ENCODE measurements at places on chromosomes 5 and 9. TPM values are rescaled to one million over a fixed set of nuclear protein-coding genes. Genes with fewer than 3 reads are reported as not detected.

DNA sequence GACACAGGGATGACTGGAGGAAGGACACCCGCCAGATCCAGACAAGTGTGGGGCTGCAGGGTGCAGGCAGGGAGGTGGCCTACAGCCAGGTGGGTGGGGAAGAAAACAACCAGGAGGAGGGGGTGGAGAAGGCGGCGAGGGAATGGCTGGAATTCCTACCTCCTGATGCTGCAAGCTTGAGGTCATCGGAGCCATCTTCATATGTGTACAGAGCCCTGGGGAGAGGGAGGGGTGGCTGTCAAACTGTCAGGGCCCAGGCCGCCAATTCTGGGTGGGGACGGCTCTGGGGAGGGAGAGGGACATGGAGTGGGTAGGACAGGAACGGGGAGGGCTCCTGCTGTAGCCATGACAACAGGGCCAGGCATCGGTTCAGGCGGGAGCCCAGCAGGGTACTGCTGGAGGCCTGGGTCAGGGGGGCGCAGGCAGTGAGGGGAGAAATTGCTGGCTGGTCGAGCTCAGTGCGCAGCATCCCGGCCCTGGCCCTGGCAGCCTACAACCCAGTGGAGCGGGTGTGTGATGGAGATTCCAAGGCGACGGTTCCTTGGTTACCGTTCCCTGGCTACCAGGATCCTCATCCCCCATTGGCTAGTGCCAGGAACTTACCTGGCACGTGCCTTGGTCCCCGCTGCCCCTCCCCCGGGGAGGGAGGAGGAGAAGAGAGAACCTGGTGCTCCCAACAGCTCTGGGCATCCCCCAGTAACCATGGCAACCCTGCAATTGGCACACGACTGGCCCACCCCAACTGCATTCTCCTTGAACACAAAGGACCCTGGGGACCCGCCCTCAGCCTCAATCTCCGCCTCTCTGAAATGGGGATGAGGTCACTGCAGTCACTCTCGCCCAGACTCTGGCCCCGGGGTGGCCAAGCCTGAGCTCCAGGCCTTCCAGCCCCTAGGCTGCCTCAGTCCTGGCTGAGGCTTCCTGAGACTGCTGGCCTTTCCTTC lies 4.5 kb downstream of the DBN1 start:
- DNase-seq: no peak
- no peak overlapping the region for H3K27ac ChIP-seq
- peaks cover 11% of the 10 kb centered on the region for H3K27me3 ChIP-seq
- peaks cover 15% of the 10 kb centered on the region for H3K4me1 ChIP-seq
- no peak overlapping the region for H3K4me3 ChIP-seq

DNA sequence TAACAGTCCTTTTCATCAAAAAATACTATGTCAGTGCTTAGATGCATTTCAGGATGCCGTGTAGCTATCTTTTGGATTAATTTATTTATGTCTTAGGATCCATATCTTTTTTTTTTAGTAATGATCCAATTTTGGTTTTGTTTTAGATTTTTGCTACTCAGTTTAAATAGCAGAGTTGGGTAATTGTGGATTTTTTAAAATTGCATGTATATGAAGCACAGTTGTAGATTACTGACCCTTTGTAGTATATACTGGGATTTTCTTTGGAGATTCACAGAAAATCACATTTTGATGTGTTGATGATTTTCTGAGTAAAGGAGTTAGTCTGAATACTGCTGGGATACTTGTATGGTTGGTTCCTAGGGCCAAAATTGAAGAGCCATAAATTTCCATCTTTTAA lies 111.8 kb downstream of the NIPBL start:
- peaks cover 15% of the 10 kb centered on the region for H3K36me3 ChIP-seq
- H3K27ac ChIP-seq: no peak overlapping the region
- no peak for DNase-seq
- H3K4me1 ChIP-seq: no peaks in the 10 kb centered on the region
- no peaks in the 10 kb centered on the region for H3K27me3 ChIP-seq

- no peak overlapping the region for H3K27ac ChIP-seq
- no peaks in the 10 kb centered on the region for H3K4me1 ChIP-seq
- H3K4me3 ChIP-seq: no peak overlapping the region
- no peaks in the 10 kb centered on the region for H3K36me3 ChIP-seq
These were observed 17.0 kb downstream of the CAMK2A start for GRCh38 chr5:150272531-150272930.

DNA sequence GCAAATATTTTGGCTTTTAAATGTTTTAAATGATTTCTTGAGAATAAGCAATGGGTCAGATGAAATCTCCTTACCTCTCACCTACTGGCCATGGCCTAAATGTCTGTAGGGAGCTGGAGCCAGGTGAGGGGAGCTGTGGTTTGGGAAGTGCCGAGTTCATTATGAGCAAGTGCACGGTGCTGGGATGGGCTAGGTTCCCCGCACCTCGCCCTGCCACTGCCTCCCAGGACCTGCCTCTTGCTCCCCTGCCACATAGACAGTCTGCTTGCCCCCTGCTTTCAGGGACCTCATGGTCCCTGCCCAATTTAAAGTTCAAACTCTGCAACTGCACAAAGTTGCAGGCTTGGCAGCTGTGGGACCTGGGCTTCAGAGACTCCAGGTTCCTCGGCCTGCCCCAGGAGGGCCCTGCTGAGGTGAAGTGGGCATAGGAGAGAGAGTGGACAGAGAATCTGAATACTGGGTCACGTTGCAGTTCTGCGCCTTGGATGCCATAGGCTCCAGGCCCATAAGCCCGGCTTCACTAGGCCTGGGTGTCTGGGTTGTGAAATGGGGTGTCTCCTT lies 5.4 kb downstream of the OR13J1 start:
- peaks cover 6% of the 10 kb centered on the region for H3K27me3 ChIP-seq
- DNase-seq: no peak
- H3K27ac ChIP-seq: no peak overlapping the region
- H3K4me1 ChIP-seq: no peaks in the 10 kb centered on the region
- no peaks in the 10 kb centered on the region for H3K36me3 ChIP-seq
- no peak overlapping the region for H3K4me3 ChIP-seq

GRCh38 chr9:12774861-12775678 lies at the start of gene LURAP1L:
Gene LURAP1L, plus strand, starts transcription at chr9:12775020. Its CDS starts 696 bp downstream, at chr9:12775716.
- no peaks in the 10 kb centered on the region for H3K36me3 ChIP-seq
- DNase-seq: peak; percentile 42
- H3K4me3 ChIP-seq: peak within 1 kb of the TSS; percentile 76

- no peak overlapping the region for H3K27ac ChIP-seq
- DNase-seq: no peak
- H3K36me3 ChIP-seq: no peaks in the 10 kb centered on the region
- no peak overlapping the region for H3K4me3 ChIP-seq
- no peaks in the 10 kb centered on the region for H3K27me3 ChIP-seq
These were observed 424 bp upstream of the MARCOL start for GRCh38 chr5:148237785-148238417.

- no peak for DNase-seq
- no peaks in the 10 kb centered on the region for H3K4me1 ChIP-seq
- no peaks in the 10 kb centered on the region for H3K36me3 ChIP-seq
- no peak overlapping the region for H3K4me3 ChIP-seq
These were observed 483.7 kb downstream of the ENC1 start for GRCh38 chr5:74156728-74157383.

DNA sequence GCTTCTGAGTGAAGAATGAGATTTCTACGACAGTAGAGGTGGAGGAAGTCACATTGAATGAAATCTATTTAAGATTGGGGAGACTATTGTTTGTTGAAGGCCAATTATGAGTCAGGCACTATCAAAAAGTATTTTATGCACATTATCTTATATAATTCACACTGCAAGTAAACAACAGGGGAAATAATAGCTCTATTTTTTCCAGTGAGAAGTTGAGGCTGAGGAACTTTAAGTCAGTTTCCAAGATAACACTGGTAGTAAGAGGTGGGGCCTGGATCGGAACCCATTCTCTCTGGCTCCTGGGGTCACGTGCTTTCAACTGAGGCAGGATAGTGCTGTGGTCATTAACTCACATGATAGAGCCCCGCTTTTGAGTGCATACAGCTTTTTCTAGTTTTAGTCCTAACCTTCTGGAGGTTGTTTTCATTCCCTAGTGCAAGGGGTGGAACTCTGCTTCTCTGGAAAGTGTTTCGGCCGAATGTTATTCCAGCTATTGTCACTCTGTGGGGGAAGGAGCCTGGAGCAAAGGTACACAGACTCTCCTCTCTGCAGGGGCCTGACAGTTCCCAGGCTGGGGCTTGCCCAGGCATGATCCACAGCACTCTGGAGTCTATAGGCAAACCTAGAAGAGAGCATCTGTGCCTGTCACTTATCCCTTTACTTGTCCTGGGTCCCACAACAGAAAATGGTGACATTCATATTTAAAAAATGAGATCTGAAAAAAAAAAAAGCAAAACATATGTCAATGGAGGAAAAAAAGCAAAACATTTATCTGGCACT lies 352.4 kb upstream of the ACTBL2 start:
- H3K4me3 ChIP-seq: no peak overlapping the region
- DNase-seq: no peak
- no peaks in the 10 kb centered on the region for H3K4me1 ChIP-seq
- no peaks in the 10 kb centered on the region for H3K27me3 ChIP-seq

DNA sequence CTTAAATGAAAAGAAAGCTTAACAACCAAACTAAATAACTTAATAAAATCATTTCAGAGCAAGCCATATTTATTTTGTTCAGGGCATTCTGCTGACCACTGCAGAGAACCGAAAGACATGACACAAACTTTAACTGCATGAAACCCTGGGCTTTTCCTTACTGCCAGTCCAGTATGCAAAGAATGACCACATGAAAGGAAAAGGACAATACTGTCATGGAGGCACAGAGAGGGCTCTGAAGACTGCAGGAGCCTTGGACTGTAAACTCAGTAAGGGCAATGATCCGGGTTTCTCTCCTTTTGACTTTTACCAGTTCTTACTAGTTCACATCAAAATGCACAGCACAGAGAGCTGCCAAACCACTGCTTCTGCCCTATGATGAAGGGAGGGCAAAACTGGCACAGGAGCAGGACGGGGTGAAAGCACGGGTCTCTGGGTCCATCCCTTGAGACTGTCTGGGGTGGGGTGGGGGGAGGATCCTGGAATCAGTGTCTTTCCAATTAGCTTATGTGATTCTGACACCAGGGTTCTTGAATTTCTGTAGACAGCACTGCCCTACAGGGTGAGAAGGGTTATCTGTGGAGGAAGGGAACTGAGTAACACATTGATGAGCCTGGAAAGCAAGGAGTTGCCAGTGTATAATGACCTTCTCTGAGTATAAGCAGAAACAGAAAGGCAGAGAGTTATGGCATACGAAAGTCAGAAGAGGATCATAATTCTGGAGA lies 44.7 kb downstream of the RNF130 start:
- H3K4me3 ChIP-seq: no peak overlapping the region
- H3K27me3 ChIP-seq: no peaks in the 10 kb centered on the region
- DNase-seq: no peak
- peaks cover 4% of the 10 kb centered on the region for H3K4me1 ChIP-seq
- no peaks in the 10 kb centered on the region for H3K36me3 ChIP-seq

DNA sequence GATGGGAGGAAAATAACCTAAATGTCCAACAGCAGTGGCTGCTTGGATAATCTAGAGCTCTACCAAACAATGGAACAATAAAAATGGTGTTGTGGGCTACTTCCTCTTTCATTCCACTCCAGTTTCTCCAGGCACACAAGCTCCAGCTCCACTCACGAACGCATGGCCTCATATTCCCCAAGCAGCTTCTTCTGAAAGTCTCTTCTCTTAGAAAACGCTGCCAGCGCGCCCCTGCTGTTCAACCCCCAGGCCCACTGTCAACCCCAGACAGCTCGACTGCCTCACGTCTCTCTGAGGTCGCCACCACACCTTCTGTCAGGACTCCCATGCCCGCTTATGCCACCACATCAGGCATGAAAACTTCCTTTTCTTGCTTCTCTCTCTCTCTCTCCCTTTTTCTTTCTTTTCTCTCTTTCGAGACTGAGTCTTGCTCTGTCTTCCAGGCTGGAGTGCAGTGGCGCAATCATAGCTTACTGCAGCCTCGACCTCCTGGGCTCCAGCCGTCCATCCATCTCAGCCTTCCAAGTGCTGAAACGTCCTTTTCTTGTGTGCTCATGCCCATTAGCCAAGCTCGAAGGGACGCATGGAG lies 16.2 kb downstream of the OR2V2 start:
- no peak overlapping the region for H3K27ac ChIP-seq
- peaks cover 34% of the 10 kb centered on the region for H3K27me3 ChIP-seq

GRCh38 chr9:89873801-89874200 lies 269.0 kb downstream of the GADD45G start:
- DNase-seq: peak; percentile 10
- H3K4me1 ChIP-seq: peaks cover 24% of the 10 kb centered on the region
- no peaks in the 10 kb centered on the region for H3K27me3 ChIP-seq
- no peak overlapping the region for H3K4me3 ChIP-seq

DNA sequence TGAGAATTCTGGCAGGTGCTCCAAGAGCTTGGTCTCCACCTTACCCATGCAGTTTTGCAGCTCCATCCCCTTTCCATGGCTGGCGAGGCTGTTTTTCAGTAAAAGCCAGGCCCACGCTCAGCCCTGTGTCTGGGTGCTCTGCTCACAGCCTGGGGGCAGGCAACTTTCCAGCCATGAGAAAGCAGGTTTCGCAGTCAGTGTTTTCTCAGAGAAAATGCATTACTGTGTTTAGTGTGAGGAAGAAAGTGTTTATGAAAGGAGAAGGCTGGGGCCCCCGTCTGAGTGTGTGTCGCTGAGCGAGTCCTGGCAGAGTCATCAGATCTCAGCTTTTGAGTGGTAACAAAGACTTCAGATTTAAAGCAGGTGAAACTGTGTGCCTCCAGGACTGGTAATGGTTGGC lies 248.1 kb downstream of the IRX1 start:
- H3K27me3 ChIP-seq: no peaks in the 10 kb centered on the region
- DNase-seq: no peak
- H3K36me3 ChIP-seq: no peaks in the 10 kb centered on the region
- H3K4me3 ChIP-seq: no peak overlapping the region

GRCh38 chr5:133222040-133222439 lies 170.2 kb downstream of the HSPA4 start:
- no peak overlapping the region for H3K4me3 ChIP-seq
- DNase-seq: no peak
- no peak overlapping the region for H3K27ac ChIP-seq
- H3K27me3 ChIP-seq: no peaks in the 10 kb centered on the region
- H3K4me1 ChIP-seq: peaks cover 10% of the 10 kb centered on the region

The TRIP13 gene
- total RNA-seq: 1.0 TPM

The ARHGEF39 gene
- 1.2 TPM for total RNA-seq

The KCTD16 gene
- 2.5 TPM for total RNA-seq

The GARIN3 gene
- not detected for total RNA-seq

The MARCOL gene
- not detected for total RNA-seq

The TMC1 gene
- not detected for total RNA-seq

The SLC36A2 gene
- not detected for total RNA-seq
